ENCODE measurements at places on chromosomes 1 and 21.

- DNase-seq = peak; percentile 38
Measured at GRCh38 chr1:36516372-36517010, 33.8 kb upstream of the CSF3R start.

DNA sequence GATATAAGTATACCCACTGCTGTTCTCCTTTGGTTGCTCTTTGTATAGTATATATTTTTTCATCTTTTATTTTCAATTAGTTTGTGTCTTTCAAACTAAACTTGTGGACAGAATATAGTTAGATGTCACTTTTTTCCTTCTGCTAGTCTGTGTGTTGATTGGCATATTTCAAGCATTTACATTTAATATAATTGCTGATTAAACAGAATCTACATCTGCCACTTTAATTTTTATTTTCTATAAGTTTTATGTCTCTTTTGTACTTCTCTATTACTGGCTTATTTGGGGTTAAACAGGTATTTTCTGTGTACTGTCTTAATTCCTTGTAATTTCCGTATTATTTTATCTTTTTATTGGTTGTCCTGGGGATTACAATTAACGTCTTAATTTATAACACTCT is 74.4 kb upstream of the CHODL start:
- no peak for DNase-seq

- DNase-seq = no peak
Measured at GRCh38 chr1:36088265-36088576, 471 bp upstream of the ADPRS start.

DNA sequence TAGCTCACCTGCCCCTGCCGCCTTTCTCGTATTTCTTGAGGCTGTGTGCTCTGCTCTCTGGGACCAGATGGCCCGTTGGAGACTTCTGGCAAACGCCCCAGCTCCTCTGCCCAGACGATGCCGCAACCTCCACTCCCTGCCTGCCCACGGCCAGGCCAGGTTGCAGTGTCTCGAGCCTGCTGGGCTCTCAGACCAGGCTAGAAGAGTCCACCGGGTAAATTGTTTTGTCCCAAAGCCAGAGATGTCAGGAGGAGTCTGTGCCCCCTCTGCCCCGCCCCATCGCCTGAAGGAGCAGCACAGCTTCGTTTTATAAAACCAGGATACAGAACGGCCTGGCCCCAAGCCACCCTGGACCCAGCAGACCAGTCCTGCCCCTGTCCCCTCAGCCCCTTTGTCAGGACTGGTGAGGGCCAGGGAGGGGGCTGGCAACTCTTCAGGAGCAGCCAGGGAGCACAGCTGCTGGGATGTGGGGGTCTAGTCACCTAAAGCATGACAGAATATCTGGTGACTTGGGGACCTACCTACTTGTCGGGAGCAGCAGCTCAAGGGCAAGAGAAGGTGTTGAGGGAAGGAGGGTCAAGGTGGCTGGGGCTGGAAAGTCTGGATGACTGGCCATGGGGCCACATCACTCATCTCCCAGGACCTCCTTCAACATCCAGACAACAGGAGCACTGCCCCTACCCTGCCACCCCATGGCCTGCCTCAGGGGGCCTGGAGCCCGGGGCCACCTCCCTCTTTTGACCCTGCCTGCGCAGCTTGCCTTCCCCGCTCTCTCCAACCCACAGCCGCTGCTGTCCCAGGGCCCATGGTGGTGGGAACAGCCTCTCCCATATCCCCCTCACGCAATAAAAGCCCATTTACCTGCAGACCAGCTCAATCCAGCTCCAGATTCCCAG is 33.9 kb upstream of the LBR start:
- no peak for DNase-seq

- no peak for DNase-seq
Measured at GRCh38 chr1:73475316-73475870, 722.6 kb downstream of the LRRIQ3 start.

DNA sequence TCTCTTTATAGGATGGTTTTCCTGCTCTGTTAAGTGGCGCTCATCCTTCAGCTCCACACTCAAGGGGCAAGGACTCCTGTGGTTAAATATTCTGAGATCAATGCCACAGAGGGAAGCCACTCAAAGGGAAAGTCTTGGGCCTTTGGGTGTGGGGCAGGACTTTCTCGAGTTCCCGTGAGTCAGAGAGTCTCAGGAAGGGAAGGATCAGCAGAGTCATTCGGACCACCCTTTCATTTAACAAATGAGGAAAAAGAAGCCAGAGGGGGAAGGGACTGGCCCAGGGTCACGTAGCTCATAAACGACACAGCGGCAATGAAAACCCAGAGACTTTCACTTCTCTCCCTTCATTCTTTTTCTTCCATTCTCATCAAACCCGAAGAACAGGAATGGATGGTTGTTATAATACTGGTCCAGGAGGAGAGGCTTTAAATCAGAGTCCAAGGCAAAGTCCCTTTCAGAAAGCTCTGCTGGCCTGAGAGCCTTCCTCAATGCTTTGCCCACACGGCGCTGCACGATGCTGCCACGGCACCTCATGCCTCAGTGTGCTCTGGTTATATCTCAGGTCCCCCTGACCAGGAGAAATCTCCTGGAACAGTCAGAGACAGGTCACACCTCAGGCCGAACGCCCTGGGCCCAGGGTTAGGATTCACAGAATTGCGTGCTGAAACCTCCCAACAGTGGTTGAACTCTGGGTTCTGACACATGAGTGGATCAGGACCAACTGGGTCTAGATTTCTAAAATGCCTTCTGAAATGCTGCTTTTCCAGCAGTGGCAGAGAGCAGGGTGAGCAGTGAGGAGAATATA is 65.3 kb downstream of the TENT5C start:
- DNase-seq = no peak

- peak; percentile 30 for DNase-seq
Measured at GRCh38 chr1:156625436-156626078, 6.3 kb downstream of the HAPLN2 start.

DNA sequence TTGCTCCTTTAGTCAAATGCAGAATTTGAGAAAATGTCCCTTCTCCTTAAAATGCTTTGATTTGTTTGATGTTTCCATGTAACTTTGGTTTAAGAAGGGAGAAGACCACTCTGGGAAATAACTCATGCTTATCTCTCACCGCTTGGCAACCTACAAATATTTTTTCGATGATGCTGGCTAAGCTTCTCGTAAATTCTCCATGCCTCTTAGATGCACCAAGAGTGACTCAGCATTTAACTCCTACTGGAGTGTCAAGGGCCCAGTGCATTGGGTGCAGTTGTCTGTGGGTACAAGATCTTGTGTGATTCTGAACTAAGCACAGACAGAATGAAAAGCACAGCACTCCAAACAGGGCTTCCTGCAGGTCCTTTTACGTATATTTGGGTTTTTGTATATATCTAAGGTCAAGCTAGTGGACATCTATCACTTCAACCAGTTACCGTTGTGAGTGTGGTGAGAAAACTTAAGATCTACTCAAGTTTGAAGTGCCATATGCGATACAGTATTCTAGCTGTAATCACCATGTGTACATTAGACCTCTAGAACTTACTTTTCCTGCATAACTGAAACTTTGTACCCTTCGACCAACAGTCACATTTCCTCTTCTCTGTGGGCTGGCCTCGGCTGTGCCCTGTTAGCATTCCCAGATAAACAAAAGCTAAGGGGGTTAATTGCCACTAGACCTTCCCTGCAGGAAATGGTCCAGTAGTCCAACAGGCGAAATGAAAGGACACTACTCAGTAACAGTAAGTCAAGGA is 55.8 kb downstream of the COL18A1 start:
- DNase-seq = no peak

- DNase-seq = no peak
Measured at GRCh38 chr1:95780836-95781235, 546.8 kb downstream of the RWDD3 start.

GRCh38 chr1:232556351-232556750 is 73.6 kb downstream of the SIPA1L2 start:
- no peak for DNase-seq

DNA sequence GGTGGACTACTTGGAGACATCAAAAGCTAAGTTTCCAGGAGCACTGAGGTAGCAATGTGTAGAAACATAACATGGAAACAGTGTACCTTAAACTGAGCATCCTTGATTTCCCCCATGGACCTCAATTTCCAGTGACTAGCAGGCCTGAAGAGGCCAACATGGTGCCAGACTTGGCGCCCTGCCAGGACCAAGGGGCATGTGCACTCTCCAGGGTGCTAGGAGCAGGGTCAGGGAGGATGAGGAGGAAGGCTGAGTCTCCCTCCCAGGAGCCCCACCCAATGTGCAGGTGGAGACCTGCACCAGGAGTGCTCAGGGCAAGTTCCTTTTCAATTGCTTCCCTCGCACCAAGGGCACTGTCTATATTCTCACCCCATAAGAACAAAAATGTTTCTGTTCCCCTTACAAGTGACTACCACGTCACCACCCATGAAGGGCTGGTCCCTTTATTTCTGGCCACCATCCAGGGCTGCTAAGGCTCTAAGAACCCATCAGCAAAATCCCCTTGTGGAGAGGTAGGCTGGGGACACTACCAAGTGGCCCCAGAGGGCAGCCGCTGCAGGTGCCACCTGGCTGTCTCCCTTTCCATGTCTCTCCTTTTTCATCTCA is 39.2 kb downstream of the MX1 start:
- no peak for DNase-seq

DNA sequence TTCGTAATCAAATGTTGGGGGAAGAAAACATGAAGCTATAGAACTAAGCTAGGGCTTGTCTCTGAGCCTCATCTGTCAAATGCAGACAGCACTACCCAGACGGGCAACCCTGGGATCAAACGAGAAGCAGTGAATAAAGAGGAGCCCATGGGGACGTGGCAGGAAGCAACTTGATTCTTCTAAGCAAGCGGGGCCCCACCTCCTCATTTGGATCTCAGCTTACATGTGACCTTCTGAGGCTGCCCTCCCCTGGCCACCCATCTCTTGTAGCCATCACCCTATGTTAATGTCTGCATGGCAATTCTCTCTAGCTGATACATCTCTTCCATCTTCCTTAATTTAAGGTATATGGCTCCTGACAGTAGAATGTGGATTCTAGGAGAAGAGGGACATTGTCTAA is 171.3 kb downstream of the IGSF21 start:
- no peak for DNase-seq

- no peak for DNase-seq
Measured at GRCh38 chr1:19036041-19036812, 79.8 kb upstream of the IFFO2 start.

- DNase-seq = no peak
Measured at GRCh38 chr1:116154536-116154935, 43.3 kb downstream of the MAB21L3 start.

DNA sequence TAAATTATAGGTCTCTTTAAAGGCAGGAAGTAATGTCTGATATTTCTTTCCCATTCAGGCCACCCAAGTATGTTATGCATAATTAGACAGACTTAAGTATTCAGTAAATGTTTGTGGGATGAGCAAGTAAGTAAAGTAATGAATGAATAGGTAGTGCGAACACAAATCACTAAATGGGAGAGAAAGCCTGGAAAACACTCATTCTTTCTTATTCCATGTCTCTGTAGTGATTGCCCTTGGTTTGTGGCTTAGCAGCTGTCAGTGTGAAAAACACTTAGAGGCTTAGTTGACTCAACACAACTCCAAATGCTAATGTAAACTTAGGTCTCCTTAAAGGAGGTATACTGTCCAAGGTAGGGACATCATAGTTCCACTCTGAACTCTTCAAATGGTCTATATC is 182.5 kb downstream of the ZC3H11B start:
- no peak for DNase-seq

DNA sequence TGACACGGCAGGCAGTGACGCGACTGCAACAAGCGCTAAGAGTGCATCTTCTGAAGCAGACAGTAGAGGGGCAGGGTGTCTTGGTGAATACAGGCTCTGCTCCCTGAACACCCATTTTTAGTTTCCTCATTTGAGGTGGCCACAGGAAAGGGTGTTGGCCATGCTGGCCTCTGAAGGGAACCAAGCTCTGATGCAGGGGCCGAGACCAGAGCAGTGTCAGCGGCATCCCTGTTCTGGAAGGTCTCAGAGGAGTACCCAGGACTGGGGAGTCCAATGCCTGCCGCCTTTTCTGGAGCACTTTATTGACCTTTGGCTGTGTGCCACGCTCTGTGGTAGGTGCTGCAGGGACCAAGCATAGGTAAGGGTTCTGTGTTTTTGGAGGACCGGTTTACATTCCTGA is 100.4 kb downstream of the KCNJ6 start:
- no peak for DNase-seq

DNA sequence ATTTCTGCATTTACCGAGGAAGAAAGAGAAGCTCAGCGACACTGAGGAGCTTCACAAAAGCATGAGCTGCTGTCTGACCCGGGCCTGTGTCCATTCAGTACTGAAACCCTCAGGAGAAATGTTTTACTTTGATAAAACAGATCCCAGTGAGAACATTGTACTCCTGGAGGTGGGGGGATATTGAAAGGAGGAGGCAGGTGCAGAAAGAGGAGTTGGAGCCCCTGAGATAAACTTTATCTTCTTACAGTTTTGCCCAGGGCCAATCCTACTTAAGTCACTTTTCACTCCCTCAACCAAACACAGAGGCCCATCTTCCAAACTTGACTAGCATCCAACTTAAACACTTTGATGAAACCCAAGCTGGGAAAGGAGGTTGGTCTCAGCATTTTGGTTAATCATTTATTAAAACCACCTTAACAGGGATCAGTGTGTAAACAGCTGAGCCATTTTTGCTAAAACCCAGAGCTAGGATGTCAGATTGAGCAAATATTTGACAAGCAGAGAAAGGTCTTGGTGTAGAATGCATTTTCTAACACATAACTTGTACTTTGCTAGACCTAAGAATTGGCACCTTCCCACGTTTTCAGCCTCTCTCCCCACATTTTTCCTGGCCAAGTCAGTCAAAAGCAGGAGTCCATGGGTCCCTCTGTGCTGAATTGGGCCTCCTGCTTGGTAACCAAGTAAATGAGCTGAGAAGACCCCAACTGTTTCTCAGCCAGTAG is 32.5 kb upstream of the SARS1 start:
- DNase-seq = no peak

DNA sequence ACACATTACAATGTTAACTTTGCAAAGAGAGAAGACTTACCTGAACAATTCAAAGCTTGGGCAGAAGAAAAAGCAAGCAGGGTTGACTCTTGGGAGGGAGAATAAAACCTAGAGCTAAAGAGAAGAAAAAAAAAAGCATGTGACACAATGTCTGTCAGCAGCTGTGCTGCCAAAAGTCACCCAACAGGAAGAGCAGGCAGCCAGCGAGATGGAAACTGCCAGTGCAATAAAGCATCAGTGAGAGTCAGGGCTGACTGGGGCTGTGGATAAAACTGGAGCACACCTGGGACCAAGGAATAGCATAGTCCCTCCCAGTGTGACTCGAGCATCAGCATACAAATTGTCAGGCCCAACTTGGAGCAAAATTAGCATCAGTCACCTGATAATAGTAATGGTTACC is 65.0 kb upstream of the SLC22A15 start:
- DNase-seq = no peak

- DNase-seq = no peak
Measured at GRCh38 chr21:27034796-27035195, 67.9 kb upstream of the ADAMTS5 start.

DNA sequence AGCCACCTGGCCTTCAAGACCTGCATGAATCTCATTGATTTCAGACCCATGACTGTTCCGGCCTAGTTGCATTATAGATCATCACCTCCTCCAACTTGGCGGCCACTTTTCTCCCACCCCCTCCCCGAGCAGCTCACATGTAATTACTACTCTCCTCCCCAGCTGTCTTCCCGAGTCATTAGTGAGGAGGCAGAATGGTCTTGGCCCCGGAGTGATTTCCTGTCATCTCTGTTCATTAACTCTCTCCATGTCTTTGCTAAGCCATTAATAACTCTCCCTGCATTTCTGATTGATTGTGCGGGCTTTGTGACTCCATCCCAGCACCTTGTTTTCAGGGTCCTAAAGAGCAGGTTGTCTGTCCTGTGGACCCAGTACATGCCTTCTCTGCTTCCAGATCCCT is 75.6 kb upstream of the CNTN2 start:
- no peak for DNase-seq
